ENCODE measurements at places on chromosomes 16 and 17.
A peak's percentile ranks its signal among the peaks of the same experiment; 100 is the strongest.

- DNase-seq = no peak
Observed at GRCh38 chr17:80477647-80478478, 1.5 kb upstream of the NPTX1 start.

GRCh38 chr16:73092236-73092781 is 44.4 kb upstream of the ZFHX3 start:
- no peak for DNase-seq

DNA sequence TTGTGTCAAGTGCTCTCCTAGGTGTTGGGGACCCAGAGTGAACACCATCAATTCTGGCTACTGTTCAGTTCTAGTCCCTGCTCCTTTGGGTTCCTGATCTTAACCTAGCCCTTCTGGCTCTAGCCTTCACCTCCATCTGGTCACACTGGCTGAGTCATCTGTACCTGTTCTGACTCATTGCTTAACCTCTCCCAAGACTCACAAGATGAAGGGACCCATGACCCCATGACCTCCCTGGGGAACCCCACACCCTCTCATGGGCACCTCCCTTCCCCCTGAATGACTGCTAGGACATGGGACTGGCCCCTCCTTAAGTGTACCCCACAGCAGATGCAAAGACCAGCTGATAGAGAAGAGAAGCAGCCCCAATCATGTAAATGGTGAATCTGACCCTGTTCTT is 345.8 kb upstream of the CDH5 start:
- no peak for DNase-seq

DNA sequence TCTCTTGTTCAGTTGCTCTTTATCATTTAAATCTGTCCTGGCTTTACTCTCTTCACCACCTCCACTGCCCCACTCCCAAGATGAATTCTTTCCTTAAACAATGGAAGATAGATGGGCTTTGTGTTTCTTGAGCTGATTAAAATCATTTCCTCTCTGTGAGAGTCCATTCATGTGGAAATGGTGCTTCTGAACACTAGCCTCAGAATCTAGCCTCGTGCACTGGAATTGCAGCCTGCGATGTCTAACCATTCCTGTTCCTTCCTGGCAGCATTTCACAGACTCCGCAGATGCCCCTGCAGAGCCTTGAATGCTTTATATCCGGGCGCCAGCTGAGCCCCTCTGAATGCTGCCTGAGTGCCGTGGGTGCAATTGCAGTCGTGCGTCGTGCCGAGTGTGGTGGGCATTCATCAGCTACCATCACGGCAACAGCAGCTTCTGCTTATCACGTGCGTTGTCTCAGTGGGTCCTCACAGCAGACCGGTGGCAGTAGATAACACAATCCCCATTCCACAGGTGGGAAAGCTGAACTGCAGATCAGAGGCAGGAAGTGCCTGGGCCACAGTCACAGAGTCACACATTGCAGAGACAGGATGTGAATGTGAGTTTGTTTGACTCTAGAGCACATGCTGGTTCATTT is 172.8 kb upstream of the WSCD1 start:
- no peak for DNase-seq

DNA sequence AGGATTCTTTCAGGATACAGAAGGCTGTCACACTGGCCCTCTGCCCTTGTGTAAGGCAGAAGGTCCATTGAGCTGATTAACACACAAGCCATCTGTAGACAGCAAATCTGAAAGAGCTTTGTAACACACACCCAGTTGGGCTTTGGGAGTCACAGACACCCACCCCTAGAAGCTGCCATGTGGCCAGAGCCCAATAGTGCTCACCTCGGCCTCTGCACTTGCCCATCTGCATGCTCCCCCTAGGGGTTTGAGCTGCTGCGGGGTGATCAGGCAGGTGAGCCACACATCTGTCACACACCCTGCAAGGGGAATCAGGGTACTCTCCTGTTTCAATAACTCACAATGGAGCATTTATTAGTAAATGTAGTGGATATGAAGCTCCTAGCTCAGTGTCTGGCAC is 138.3 kb downstream of the CHD9NB start:
- no peak for DNase-seq

DNA sequence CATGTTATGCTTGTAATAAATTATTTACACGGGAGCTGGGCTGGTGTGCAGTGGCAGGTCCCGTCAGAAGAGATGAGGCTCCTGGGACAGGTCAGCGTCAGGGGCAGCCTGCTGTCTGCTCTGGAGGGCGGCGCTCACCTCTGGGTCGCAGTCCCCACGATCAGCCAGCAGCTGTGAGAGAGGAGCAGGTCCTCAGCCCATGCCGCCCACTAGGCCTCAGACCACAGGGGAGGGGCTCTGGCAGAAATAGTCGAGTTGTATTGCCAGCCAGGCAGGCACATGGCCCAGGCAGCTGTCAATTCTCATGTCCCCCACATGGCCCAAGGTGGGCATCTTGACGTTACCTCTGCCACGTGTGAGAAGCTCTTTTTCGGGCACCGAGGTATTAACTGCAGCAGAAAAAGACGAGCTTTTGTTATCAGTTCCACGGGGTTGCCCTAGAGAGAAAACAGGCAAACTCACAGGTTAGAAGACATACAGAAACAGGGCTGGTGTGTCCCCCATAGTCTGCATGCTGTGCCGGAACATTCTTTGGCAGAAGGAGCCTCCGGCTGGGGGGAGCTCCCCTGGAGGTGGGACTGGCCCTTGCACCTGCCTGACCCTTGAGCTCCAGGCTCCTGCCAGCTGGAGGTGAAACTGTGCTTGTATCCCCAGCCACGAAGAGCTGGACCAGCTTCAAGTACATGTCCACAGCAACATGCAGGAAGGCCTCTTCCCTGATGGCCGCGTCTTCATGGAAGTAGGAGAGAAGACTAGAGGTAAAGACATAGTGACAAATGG is 17.4 kb downstream of the ZNF276 start:
- no peak for DNase-seq

GRCh38 chr17:74832421-74832820 is 27.3 kb downstream of the GRIN2C start:
- DNase-seq = no peak

- no peak for DNase-seq
Observed at GRCh38 chr17:78377858-78378224, 608 bp upstream of the PGS1 start.

- no peak for DNase-seq
Observed at GRCh38 chr17:81230043-81230820, 7.5 kb upstream of the CEP131 start.

DNA sequence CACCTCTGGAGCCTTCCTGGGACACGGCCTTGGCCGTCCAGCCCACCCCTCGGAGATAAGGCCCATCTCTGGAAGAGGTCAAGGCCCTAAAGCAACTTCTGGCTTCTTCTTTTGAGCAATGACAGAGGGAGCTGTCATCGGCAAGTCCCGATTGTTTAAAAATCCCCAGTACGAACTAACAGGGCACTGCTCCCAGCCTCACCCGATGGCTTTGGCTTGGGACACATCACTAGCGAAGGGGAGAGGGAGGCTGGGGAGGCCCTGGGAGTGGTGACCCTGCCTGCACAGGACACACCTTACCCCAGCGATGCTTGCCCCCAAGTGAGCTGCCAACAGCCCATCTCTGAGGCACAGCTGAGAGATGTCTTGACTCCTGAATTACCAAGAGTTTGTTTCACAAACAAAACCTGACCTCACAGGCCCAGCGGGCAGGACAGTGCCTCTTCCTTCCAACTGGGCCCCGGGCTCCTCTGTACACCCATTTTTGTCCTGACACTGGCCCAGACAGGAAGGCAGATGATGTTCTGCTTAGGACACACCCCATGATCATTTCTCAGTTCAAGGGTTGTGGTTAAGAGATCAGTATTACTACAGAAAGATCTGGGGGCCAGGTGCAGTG is 4.8 kb downstream of the SYNGR2 start:
- no peak for DNase-seq

DNA sequence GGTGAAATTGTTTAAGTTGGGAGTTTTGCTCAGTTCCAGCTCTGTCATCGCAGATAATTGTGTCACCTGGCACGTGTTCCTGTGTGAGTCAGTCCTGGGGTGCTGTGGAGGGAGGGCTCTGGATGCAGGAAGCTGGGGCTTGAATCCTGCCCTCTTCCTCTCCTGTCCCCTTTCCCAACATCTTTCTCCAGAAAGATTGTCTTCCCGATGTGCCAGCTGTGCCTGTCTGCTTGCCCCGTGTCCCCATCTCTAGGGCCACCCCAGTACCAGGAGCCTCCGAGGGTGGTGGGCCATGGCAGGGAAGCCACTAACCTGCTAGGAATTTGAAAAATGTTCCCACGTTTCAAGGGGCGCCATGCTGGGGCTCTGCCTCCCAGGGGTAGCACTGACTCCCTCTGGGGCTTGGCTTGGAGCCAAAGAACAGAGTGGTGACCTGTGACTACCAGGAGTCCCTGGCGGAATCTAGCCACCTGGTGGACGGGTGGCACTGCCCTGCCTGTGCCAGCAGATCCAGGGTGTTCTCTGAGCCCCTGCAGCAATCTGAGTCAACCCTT is 198.1 kb downstream of the ENGASE start:
- DNase-seq = no peak

GRCh38 chr16:31110106-31111034 is 2.2 kb downstream of the BCKDK start:
- no peak for DNase-seq

GRCh38 chr16:69761983-69762813 is at the start of gene WWP2:
Gene WWP2, plus strand, starts transcription at chr16:69762332. Its CDS starts 24,679 bp downstream, at chr16:69787011.
- peak; percentile 76 for DNase-seq

DNA sequence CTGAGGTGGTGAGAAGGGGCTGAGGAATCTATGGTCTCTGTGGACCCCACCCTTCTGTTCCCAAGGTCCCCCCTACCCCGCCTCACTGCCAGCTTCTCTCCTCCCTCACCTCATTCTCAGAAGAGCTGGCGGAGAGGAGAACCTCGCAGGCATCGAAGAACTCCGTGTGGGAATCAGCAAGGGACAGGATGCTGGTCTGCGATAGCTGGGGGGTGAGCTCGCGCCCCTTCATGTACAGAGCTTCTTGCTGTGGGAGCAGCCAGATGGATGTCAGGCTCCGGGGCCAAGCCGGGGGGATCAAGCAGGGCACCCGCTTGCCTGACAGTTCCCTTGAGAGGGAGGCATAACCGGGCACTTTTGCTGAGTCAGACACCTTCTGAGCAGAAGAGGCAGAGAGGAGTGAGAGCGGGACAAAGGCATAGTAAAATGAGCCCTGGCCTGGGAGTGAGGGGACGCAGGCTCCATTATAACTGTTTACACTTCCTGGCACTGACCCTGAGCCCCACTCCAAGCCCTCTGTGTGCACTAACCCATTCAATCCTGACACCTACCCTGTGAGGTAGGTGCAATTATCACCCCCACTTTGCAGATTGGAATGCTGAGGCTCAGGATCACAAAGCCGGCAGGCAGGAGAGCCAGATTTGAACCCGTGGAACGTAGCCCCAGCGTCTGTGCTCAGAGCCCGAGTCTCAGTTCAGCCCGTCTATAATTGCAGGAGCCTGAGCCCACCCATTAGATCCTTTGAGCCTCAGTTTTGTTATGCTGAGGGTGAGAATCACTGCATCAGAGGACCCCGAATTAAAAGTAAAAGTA is 6.3 kb downstream of the OSBPL7 start:
- DNase-seq = no peak

DNA sequence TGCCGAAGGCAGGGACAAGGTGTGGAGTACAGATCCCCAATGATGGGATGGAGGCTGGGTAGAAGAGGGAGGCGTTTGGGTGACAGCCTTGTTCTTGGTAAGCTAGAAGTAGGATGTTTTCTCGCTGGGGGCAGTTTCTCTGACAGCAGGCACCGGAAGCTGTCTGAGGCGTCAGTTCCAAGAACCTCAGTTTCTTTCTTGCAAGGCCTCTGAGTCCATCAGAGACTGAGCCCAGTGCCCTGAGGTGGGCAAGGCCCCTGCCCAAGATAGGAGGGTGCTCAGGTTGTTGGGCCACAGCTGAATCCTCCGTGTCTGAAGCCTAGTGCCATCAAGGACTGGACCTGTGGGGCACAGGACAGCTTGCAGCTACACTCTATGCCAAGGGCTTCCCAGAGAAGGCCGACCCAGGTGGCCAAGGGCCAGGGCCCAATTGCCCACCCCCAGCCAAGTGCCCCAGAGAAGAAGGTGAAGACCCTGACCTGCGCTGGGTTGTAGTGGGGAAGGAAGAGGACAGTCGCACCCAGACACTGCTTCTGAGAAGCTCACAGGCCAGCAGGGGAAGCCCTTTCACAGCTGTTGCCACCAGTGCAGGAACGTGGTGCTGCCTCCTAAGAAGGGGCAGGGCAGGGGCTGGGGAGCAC is 13.1 kb downstream of the CYB5D2 start:
- DNase-seq = no peak

- DNase-seq = no peak
Observed at GRCh38 chr17:67041941-67042899, 2.1 kb upstream of the CACNG1 start.

- DNase-seq = no peak
Observed at GRCh38 chr17:7034955-7035590, 742 bp upstream of the SLC16A13 start.

DNA sequence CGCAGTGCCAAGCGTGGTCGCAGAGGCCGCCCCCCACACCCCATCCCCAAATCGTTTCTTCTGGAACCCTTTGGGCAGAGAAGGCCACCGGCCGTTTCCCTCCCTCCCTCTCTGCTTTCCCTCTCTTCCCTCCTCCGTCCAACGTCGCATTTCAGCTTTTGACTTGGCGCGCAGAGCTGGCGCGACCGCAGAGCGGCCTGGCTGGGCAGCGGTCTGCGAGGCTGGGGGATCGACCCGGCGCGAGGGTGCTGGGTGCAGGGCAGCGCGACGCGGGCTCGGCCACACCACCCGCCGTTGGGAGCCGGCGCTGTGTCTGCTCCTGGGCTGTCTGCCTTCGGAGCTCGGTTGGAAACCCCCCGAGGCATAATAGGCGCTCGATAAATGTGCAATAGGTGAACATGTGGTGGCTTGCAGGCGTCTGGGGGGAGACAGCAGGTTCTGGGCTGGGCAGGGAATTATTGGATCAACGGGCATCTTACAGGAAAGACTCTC is 2.8 kb upstream of the NTN3 start:
- no peak for DNase-seq

DNA sequence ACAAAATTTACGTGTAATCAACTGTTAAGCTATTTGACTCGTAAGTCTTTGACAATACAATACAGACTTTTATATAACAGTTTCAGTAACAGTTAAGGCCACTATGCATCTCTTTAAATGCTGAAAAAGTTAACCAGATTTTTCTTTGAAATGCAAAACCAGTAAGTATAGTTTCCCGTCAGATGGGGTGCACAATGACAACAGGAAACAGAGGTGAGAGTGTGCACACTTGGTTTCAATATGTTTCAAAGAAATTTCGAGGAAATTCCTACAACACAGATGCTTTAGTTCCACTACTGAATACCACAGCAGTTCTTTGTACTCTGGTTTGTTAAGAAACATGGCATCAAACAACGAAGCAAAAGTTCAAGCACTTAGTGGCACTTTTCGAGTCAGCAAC is 48.4 kb downstream of the RNF157 start:
- DNase-seq = no peak

Measured in HL-60 (cell line).